Frontal cortex (tissue), 4 donors: ENCODE measurements at places on chromosomes 6 and 20.
A peak's percentile ranks its signal among the peaks of the same experiment; 100 is the strongest.

DNA sequence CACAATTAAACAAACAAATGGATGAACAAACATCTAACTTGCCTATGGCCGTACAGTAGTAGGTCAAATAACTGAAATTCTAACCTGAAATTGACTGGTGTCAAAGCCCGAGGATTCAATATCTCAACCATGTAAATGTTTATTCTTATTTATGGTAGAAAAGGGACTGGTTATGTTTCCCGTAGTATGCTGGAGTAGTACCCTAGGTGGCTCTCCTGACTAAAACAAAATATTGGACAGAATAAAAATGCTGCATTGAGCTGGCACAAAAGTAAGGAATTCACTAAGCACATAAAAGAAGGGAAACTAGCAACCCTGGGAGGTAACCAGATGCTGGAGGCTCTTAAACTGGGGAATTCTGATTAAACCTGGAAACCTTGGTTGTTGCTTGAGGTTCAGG is 117.1 kb upstream of the PREP start:
- no peak for DNase-seq

GRCh38 chr6:79797163-79797764 is 150.1 kb downstream of the ELOVL4 start:
- no peak for DNase-seq

DNA sequence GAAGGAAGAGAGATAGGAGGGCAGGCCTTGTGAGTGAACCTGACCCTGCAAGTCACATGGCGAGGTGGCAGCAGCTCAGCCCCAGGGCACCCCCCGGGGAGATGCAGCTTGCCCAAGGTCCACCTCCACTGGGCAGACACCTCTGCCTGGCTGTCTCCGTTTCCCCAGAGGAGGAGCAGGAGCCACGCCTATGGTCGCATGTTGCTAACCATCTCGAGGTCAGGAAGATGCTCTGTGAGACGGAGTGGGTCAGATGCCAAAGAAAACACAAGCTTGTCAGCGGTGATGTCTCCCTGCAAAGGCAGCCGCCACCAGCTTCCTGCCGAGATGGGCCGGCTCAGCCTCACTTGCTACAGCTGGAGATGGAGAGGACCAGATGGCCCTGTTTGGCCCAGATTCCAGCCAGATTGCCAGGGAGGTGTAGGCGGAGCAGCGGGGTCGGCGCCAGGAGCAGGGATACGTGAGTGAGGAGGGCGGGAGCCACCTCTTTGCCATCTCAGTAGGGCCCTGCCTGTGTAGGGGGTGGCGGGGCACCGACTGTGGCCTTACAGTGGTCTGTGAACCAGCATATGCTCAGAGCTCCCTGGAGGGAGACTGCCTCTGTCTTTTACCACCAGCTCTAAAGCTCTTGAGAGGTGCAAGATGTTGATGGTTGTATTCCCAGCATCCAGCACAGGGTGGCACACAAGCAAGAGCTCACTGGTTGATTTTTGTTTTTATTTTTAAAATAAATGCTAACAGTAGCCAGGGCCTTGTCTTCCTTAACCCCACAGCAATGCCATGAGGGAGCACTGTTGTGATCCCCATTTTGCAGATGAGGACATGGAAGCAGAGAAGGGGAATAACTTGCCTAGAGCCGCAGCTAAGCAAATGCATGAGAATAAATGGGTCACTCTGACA is 42.9 kb upstream of the FAM83D start:
- peak; percentile 41 for DNase-seq

DNA sequence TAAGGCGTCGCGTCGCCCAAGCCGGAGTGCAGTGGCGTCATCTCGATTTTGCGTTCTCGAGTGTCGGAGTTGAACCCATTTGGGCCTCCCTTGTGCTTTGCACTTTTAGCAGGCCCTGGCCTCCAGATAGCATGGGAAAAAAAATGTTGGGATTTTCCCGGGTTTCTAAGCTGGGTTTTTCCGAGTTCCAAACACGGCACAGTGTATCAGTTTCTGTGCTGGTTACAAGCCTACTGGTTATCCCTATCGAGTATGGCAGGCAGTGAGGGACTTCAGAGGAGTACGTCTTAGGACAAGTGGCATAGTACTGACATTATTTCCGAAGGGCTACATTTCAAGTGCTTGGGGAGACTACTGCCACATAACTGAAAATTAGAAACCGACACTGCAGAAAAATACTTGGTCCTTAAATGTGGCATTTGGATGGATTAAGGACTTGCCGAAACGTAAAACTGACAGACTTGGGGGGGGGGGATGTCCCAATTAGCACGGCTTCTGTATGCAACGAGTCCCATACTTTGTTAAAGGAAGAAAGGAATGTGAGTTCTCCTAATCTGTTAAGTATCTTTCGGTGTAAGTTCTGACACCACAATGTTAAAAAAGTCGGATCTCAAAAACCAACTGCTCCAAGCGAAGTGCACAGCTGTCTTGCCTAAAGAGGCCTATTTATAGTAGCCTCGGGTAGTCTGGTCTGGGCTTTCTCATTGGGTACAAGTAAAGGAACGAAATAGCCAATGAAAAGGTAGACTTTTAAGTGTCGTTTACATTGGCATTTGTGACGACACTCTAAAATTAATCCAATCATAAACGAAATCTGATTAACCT is 70.2 kb downstream of the HFE start:
- DNase-seq, result peak; percentile 26

GRCh38 chr6:33456156-33456555 is 1.8 kb downstream of the ZBTB9 start:
- DNase-seq, result no peak

GRCh38 chr6:89027756-89028155 is 52.8 kb upstream of the PNRC1 start:
- no peak for DNase-seq

- no peak for DNase-seq
Measured at GRCh38 chr6:146429831-146430230, 113.8 kb upstream of the RAB32 start.

DNA sequence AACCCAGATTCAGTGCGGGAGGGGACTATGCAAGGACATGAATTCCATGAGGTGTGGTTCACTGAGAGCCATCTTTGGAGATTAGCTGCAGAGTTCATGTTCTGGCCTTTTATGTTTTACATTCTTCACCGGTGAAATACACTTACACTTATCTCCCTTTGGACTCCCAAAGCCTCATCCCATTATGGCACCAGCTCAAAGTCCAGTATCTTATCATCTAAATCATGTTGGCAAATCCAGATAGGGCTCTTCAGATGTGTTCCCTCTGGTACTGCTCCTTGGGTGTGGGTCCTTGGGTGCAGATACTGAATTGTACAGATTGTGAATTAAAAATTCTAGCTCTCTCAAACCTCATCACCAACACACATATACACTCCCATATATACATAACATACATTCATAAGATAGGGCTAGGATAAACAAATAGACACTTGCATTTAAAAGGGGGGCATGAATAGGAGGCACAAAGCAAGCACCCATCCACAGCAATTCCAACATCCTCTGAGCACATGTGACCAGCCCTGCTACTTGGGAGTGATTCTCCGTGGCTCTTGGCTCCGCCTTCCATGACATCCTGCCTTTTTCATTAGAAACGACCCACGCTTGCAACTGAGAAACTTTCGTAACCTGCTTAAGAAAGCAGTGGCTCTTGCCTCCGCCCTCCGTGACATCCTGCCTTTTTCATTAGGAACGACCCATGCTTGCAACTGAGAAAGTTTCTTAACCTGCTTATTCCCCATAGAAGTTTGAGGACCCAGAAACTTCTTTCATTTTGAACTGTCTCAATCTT is 53.6 kb upstream of the LRRC1 start:
- DNase-seq, result no peak

DNA sequence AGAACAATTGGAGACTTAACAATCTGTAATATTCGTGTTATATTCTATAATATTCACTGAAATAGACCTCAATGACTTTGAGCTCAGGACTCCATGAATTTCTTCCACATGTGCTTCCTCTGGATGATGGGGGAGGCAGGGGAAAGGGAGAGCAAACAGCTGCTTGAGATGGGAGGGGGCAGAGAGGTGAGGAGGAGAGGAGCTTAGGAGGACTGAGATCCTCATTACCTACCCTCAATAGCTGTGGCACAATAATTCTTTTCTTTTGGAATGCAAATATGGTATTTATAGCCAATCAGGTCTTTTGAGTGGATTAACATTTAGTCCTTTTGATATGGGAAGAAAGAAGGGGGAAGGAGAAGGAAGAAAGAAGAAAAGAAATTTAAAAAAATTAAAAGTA is 64.1 kb upstream of the ZNF217 start:
- DNase-seq, result no peak

DNA sequence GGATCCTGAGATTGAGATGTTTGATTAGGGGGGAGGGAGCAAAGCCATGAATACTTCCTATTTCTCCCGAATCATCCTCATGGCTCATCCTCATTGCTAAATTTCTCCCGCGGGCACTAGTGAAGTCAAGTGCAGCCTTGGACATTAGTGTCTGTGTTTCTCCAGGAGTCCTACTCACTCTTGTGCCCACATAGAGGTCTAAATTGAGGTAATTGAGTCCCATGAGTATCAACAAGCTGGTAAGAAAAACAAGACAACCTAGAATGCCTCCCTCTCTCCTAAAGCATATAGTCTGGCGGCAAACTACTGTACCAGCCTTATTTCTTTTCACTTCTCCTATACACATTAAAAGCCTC is 420 bp downstream of the CENPQ start:
- no peak for DNase-seq

DNA sequence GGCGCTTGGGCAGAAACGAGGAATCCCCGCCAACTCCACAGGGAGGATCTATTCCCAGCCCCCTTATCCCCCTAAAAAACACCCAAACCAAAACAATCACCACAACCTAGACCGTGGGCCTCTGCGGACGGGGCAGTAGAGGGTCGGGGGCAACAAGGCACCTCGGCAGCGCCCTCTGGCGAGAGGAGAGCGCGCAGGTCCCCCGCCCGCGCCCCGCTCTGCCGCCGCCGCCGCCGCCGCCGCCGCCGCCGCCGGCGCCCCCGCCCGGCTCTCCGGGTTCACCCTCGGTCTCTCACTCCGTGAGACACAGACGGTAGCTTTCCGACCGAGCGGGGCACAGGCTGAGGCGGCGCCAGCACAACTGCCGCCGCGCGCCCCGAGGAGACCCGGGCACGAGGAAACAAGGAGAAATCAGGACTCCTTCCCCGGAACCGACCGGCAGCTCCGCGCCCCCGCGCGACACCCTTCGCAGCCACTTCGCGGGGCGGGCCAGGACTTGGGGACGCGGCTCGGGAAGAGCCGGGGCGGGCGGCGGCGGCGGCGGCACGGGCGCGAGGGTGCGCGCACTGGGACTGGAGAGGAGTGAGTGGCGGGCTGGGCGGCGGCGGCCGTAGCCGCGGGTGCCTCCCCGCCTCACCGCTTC is at the start of gene SLC35F1:
Gene SLC35F1, plus strand, starts transcription at position 307 of the 643 bp plus-strand sequence.
- peak; percentile 62 for DNase-seq

- no peak for DNase-seq
Measured at GRCh38 chr6:73691512-73691911, 4.5 kb upstream of the CD109 start.

- no peak for DNase-seq
Measured at GRCh38 chr6:117167520-117168271, 97.7 kb upstream of the VGLL2 start.

DNA sequence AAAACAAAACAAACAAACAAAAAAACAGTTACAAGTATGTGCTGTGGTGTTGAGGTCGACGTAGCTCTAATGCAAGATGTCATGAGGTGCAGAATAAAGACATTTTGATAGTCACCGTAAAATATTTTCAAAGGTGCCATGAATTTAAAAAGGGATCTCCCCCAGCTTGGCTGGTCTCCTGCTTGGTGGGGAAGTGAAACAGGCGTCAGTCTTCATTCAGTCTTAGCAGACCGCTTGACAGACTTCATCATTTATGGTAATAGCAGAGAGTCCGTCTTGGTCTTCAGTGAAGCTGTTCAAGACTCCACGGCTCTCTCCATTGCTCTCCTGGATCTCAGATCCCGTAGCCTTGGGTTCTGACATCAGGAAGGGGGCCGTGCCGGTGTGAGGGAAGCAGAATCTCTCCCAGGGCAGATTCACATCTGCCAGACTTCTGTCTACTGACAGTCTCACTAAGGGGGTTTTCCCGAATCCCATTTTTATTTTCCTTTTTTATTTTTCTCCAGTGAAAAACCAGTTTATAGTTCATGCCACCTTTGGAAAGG is 1.6 kb downstream of the SLC24A3 start:
- DNase-seq, result no peak

DNA sequence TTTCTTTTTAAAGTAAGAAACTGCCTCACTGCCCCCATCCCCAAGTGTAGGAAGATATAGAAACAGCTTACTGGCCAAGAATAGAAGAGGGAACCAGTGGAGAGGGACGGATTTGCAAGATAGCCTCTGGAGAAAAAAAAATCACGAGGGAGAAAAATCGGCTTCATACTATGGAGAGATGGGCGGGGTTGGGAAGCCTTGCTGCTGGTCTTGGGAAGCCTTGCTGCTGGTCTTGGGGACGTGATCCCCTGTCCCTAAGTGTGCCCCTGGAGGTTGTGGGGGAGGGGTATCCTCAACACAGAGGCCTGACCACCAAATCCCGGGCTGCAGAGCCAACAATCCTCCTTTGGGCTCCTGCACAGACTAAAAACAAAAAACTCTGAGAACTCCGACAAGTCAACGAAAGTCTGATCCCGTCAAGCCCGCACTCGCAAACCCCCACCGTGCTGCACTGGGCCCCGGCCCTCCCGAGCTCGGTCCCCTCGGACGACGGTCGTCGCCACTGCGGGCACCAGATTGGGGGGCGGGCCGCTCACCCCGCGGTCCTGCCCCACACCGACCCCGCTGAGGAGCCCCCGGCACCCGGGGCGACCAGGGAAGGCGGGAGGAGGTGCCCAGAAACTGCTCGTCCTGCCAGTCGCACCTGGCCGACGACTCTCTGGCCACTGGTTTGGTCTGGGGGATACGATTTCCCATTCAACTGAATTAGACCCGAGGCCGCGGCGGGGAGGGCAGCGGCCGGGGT is 750 bp downstream of the MAP7 start:
- peak; percentile 31 for DNase-seq

- DNase-seq, result no peak
Measured at GRCh38 chr20:43843096-43843964, 71.3 kb upstream of the TOX2 start.

GRCh38 chr6:52285177-52286068 is 881 bp upstream of the MCM3 start:
- DNase-seq, result no peak

GRCh38 chr20:49704932-49705336 is 8.7 kb downstream of the B4GALT5 start:
- DNase-seq, result no peak

DNA sequence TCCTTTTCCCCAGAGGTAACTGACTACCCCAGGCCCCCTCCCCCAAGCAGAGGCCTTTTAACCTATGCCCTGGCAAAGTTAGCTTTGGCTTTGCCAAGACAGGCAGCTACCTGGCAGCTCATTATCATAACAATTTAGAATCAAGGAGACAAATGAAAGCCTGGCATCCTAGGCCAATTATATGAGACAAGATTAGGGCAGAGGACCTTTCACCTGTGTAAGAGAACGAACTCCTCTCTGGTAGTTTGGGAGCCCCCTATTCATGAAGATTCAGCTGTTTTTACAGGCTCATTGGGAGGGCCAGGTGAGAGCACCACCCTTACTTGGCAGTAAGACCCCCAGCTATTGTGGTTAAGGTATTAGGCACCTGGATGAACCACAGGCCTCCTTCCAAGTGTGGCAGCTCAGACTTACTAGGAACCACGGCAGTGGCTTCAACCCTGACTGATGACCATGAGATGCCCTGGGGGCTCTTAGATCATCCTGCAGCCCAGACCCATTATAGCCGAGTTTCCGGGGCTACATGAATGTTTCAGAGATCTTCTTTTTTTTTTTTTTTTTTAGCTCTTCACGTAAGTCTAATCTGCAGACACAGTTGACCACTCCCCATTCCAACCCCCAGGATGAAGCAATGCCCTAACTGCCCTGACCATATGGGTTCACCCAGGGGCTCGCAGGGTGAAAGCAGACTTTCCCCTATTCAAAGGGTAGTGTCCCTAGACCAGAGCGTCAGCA is 56.2 kb downstream of the RAB44 start:
- no peak for DNase-seq
